ENCODE measurements at places on chromosomes 5 and 9. TPM values are rescaled to one million over a fixed set of nuclear protein-coding genes. Genes with fewer than 3 reads are reported as not detected.

MUSK gene
- total RNA-seq: 1.2 TPM

DNA sequence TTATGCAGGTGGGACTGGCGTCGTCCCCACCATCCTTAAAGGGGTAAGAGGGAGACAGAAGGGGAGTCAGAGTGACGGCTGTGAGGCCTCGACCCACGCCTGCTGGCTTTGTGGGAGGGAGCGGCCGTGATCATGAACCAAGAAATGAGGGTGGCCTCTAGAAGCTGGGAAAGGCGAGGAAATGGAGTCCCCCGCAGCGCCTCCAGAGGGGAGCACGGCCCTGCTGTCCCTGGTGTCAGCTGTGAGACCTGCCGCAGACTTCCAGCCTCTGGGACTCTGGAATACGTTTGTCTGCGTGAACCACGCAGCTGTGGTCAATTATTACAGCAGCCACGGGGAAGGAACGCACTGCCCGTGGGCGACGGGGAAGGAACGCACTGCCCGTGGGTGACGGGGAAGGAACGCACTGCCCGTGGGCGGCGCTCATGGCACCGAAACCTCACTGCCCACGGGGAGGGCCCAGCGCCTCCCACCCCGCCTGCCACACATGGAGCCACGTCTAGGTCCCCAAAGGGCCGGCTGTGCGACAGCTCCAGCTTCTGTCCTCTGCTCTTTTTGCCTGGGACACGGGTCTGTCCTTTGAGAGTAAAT lies 108.8 kb upstream of the RAPGEF1 start:
- DNase-seq: no peak

DNA sequence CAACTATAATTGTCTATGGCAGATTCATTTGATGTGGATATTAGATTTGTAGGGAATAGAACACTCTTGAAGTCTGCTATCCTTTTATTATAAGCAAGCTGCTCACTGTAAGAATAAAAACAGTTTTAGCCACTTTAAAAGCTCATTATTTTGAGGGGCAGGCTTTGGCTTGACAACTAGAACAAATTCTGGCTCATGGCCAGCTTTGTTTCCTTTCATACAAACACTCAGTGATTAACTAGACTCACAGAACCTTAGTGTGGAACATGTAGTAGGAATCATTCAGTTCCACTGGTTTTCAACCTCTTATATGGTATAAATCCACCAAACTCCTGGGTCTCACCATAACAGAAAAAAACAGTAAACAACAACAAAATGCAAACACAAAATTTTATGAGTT lies 27.4 kb upstream of the CEP120 start:
- DNase-seq: no peak

GRCh38 chr5:54570916-54571315 lies 53.4 kb downstream of the SNX18 start:
- no peak for DNase-seq

GRCh38 chr5:86875539-86875938 lies 257.8 kb downstream of the COX7C start:
- no peak for DNase-seq

HTR4 gene
- total RNA-seq: 0.70 TPM

DNA sequence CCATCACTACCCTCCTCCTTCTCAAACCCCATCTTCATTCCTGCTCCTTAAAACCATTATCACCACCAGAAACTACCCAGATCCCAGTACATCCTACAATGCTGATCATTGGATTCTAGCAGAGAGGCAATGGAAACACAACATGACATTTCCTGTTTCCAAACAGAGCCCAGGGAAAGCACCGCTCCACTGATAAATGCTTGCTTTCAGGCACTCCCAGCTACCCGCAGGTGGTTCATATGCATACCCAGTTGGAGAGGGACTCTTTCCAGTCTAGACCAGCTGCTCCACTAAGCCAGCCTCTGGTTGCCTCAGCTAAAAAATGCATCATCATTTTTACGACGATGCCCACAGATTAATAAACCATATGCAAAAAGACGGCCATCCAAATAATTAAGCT lies 39.2 kb upstream of the ACO1 start:
- DNase-seq: no peak

GRCh38 chr5:59553992-59554391 lies 339.5 kb downstream of the PDE4D start:
- DNase-seq: no peak

- DNase-seq: no peak
Observed at GRCh38 chr5:168400429-168401220, 85.6 kb upstream of the RARS1 start.

Data from cardiac septum (tissue), 1 donor.